ENCODE measurements at places on chromosomes 5 and 9.

DNA sequence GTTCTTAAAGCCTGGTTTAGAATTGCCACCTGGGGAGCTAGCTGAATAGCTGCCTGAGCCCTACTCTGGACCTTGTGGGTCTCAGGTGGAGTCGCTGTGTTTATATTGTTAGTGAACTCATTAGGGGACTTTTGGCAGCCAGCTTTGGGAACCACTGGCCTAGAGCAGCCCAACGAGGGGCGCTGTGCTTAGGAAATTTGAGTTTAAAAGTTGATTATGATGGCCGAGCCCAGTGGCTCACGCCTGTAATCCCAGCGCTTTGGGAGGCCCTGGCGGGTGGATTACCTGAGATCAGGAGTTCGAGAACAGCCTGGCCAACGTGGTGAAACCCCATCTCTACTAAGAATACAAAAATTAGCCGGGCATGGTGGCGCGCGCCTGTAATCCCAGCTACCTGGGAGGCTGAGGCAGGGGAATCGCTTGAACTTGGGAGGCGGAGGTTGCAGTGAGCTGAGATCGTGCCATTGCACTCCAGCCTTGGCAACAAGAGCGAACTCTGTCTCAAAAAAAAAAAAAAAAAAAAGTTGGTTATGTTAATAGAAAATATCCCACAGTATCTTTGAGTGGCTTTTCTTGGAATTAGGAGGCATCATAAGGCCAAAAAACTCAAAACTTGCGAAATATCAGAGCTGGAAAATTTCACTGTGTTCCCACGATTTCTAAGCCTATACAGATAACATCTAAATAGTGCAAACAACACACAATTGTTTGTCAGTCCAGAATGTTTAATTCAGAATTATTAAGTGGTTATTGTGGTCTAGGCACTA, 809 bp downstream of the MCCC2 start:
- no peak for DNase-seq

DNA sequence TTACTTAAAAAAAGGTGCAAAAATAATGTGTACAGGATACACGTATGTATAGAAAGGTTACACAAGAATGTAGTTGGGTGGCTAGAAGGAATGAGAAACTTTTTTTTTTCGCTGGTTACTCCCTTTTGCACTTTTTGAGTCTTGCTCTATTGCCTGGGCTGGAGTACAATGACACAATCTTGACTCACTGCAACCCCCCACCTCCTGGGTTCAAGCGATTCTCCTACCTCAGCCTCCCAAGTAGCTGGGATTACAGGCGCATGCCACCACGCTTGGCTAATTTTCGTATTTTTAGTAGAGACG, 15.8 kb downstream of the FBXW11 start:
- no peak for DNase-seq

GRCh38 chr9:33287087-33287490, 3.2 kb upstream of the NFX1 start:
- no peak for DNase-seq

GRCh38 chr5:545641-546375, 21.6 kb upstream of the SLC9A3 start:
- DNase-seq: no peak

GRCh38 chr5:44845777-44846176, 37.0 kb downstream of the MRPS30 start:
- no peak for DNase-seq

- no peak for DNase-seq
Measured at GRCh38 chr9:87886210-87886932, 3.7 kb downstream of the SPATA31E1 start.

- DNase-seq: no peak
Measured at GRCh38 chr5:32358611-32359010, 45.9 kb upstream of the MTMR12 start.

DNA sequence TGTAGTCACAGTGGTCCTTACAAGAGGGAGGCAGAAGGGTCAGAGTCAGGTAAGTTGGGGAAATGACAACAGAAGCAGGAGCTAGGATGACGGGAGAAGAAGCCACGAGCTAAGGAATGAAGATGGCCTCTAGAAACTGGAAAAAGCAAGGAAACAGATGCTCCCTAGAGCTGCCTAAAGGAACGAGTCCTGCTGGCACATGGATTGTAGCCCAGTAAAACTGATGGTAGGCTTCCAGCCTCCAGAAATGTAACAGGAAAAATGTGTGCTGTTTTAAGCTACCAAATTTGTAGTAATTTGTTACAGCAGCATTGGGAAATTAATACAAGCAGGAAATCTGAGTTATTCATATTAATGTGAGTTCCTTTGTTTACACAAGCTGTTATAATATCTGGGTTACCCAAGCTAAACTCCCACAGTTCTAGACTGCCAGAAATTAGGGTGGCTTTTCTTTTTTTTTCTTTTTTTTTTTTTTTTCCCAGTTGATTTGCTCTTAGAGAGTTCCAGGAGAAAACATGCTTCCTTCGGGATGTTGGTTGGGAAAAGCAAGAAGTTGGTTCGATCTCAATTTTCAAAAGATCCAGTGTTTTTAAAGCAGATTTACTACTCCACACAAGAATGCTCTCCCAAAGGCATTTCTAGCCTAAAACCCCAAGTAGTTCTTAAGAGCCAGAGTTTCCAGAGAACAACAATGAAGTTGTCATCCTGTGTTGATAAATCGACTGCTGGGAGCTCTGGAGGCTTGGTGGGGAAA, 400.0 kb upstream of the SLC24A2 start:
- DNase-seq: no peak

DNA sequence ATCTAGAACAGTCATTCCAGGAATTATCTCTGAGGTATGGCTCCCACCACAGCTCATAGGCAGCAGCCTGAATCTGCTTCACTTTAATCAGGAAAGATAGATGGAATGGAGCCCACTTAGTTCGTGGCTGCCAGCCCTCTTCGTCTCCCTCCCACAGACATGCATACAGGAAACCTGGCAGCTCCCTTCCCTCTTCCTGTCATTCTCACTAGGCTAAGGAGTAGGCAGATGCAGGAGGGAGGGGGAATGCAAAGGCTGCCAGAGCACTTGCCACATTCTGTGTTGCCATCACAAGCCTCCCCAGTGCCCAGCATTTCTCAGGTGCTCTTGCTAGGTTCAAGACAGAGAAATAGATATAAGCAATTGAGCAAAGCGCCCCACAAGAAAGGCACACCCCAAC, 378.9 kb downstream of the ELAVL2 start:
- no peak for DNase-seq

- no peak for DNase-seq
Measured at GRCh38 chr9:14424289-14424688, 110.3 kb upstream of the NFIB start.

- no peak for DNase-seq
Measured at GRCh38 chr5:41925555-41925951, 472 bp downstream of the FBXO4 start.

DNA sequence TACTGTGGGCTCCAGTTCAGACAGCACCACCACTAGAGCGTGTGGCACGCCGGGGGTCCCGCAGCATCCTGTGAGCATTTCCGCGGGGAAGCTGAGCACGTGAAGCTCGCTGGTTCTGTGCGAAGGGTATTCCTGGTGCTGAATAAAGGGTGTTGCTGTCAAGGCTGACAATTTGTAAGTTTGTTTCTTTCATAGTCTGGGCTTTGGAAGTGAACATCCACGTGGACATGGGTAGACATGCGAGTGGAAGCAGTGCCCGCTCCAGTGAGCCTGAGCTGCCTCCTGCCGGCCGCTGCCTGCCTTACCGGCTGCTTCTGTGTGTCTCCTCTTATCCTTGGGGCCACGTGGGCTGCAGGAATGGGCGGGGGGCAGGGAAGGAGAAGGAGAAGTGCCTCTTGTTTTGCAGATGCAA, 14.7 kb downstream of the NDUFS6 start:
- no peak for DNase-seq

GRCh38 chr9:114017741-114018715, 60.1 kb downstream of the AMBP start:
- no peak for DNase-seq

- no peak for DNase-seq
Measured at GRCh38 chr5:82387001-82387818, 109.1 kb upstream of the RPS23 start.

DNA sequence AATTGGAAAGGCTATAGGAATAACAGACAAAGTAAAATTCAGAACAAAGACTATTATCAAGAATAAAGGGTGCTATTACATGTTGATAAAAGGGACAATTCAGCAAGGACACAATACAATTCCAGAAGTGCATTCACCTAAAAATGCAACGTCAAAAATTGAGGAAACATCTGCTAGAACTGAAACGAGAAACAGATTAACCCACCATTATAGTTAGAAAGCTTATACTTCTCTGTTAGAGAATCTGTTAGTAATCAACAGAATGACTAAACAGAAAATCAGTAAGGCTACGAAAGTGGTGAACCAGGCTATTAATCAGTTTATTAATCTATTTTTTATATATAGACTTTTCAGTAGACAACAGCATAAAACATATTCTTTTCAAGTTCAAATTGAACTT, 14.8 kb downstream of the FCN1 start:
- DNase-seq: no peak

DNA sequence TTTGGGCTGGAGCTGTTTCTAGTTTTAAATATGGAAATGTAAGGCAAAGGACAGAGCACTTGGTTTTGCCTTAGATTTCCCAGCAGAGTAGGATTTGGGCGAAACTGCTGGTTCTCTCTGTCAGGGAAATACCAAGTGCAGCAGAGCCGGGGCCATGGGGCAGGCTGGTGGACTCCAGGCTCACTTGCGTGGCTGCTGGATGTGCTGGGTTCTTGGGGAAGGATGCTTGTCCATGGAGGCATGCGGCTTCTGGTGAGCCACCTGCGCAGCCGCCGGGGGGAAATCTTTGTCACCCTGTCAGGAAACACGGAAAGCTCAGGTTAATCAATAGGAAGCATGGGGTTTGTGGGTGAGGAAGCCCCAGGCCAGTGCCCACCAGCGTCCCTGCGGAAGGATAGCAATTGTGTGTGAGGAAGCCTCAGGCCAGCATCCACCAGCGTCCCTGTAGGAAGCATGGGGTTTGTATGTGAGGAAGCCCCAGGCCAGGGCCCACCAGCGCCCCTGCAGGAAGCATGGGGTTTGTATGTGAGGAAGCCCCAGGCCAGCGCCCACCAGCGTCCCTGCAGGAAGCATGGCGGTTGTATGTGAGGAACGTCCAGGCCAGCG, 80.1 kb downstream of the DAP start:
- no peak for DNase-seq

DNA sequence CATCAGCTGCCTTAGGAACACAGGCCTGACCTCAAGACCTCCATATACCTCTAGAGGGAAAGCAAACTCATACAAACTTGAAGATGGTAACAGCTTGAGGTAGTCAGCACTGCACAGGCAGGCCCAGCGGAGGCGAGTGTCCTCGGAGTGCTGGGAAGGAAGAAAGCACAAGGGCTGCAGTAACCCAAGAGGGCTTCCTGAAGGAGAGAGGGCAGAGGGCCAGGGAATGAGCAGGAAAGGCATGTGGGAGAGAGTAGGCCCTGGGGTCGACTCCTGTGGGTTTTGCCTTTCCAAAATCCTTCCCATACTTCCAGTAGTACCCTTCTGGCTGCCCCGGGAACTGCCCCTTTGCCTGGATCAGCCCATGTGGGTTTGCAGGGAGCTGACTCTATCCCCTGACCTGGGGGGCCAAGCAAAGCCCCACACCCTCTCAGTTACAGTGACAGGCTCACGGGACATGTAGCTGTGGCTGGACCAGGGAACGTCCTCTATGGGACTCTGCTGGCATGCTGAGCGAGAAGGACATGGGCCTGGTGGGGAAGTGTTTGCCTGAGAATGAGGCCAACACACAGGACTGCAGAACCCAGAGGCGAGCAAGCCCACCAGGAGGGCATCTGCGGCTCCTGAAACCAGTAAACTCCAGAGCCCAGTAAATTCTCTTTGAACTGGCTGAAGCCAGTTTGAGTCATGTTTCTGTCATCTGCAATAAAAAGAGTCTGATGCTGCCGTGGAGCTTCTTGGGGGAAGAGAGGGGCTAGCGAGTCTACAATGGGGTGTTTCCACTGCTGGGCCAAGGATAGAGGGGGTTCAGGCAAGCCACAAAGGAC, 64.1 kb downstream of the COL23A1 start:
- no peak for DNase-seq

DNA sequence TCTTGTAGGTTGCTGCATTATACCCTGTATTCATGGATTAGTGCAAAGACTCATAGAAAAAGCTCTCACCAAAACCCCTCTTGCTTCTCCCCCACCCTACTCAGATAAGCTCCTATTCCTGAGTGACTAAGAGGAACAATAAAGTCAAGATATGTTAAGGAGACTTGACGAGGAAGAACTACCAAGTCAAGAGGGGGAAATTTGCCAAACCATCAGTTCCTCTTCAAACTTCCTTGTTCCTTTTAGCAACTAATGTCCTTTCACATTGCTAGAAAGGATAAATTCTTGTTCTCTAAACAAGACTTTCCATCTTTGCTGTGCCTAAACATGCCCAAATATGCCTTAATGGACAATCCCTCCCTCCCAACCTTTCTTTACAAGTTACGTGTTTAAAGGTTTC, 27.0 kb downstream of the CNOT8 start:
- DNase-seq: no peak

DNA sequence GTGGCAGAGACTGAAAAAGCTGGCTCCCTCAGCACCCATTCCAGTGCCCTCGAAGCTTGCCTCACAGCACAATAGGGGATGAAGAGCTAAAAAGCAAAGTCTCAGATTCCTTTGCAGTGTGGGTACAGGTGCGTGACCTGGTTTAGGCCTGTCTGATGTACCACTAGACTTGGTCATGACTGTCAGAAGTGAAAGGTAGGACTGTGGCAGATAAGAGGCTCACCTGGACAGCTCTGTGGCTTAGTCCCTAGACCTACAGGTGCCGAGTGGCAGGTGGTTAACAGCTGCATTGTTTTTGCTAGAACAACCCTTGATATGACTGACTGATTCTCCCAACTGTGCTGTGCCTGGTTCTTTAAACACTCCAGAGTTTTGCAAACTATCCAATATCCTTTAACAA, 14.7 kb upstream of the SFXN1 start:
- DNase-seq: no peak

- DNase-seq: no peak
Measured at GRCh38 chr5:9197881-9198260, 348.0 kb downstream of the SEMA5A start.

- DNase-seq: no peak
Measured at GRCh38 chr9:8254541-8254940, 455.0 kb upstream of the DMAC1 start.

- no peak for DNase-seq
Measured at GRCh38 chr5:173973616-173973969, 15.4 kb upstream of the C5orf47 start.
